Kidney epithelial cell (primary cell): ENCODE measurements at places on chromosomes 5 and 9.
A peak's percentile ranks its signal among the peaks of the same experiment; 100 is the strongest.

GRCh38 chr9:134964271-134965055 is 46.8 kb upstream of the FCN1 start:
- DNase-seq, result no peak

GRCh38 chr5:145925803-145926202 is 10.6 kb upstream of the SH3RF2 start:
- DNase-seq, result no peak

GRCh38 chr5:174610968-174611367 is 113.4 kb upstream of the MSX2 start:
- DNase-seq, result no peak

- no peak for DNase-seq
Measured at GRCh38 chr5:34735491-34736426, 79.6 kb downstream of the RAI14 start.

GRCh38 chr9:36729906-36730305 is 157.2 kb downstream of the MELK start:
- DNase-seq, result no peak

- no peak for DNase-seq
Measured at GRCh38 chr5:140570488-140570887, 5.9 kb downstream of the SLC35A4 start.

GRCh38 chr5:29853711-29854220 is 1339.7 kb upstream of the CDH6 start:
- DNase-seq, result no peak

- DNase-seq, result peak; percentile 49
Measured at GRCh38 chr9:87662808-87663528, 63.0 kb upstream of the CTSL start.

- no peak for DNase-seq
Measured at GRCh38 chr9:130665431-130666392, 1.3 kb downstream of the PRDM12 start.

GRCh38 chr5:1824903-1825841 is 24.0 kb downstream of the NDUFS6 start:
- DNase-seq, result no peak

DNA sequence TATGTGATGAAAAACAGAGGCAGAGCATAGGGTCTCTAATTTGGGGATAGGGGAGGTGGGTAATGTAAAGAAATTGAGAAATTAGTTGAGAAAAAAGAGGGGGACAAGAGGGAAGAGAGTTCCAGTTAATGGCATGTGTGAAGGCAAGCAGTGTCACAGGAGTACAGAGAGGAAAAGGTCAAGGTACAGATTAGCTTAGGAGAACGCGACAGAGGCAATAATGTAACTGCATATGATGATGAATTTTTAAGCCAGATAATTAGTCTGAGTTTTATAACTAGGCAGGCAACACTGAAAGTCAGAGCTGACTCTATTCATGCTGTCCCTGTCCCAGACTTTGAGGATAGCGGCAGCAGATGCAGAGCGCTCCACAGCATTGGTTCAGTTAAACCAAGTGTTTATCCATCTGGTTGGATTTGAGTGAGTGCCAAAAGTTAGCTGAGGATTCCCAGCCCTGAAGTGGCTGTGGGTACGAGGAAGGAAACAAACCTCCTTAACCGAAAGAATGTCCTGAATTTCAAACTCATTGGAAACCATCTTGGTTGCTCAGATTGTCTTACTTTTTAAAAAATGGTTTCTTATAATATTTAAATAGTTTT is 315.2 kb downstream of the ARHGAP26 start:
- no peak for DNase-seq

DNA sequence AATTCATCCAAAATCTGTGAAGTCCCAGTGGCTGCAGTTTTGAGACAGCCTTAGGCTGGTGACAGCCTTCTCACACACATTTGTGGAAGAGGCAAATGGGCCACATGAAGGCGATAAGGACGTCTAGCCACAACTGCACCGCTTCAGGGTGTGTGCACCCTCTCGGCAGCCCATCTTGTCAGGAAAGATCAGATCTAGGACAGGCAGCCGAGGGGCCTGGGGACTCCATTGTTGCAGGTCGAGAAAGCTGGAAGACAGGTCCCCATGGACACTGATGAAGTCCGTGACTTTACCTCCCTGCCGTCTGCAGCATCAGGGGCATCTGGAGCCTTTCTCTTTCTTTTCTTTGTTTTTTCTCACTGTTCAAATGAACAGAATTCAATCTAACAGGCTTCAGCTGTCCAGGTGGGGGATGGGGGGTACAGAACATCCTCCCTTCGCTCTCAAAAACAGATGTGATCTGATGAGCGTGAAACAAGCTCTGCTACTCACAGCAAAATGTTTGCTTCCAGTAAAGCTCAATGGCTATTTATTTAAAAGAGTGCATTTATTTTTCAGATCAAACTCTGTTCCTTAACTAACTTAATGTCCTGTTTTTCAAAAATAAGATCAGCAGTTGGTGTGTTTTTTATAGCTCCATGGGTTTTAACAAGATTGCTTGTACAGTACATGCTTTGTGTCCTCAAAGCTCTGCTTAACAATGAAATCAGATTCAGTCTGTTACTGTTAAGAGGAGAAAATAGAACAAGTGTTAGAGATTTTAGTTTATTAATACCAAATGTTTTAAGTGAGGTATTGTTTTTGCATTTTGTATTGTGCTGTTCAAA is 111.8 kb upstream of the OTULINL start:
- no peak for DNase-seq

DNA sequence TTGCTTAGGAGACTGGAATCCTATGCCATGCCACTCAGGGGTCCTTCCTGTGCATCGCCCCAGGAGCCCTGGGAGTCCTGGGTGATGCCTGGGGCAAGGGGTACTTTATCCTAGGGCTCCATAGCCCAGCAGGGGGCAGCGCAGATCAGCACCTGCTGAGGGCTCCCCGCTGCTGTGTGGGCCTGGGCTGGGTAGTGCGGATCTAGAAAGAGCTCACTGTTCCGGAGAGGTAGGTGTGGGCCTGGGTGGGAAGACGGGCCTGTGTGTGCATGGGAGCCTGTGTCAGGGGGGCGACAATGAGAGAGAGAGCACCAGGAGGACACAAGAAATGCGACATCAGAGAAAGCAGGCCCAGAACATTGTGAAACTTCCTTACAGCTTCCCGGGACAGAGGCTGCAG is 11.4 kb upstream of the DAB2IP start:
- no peak for DNase-seq

DNA sequence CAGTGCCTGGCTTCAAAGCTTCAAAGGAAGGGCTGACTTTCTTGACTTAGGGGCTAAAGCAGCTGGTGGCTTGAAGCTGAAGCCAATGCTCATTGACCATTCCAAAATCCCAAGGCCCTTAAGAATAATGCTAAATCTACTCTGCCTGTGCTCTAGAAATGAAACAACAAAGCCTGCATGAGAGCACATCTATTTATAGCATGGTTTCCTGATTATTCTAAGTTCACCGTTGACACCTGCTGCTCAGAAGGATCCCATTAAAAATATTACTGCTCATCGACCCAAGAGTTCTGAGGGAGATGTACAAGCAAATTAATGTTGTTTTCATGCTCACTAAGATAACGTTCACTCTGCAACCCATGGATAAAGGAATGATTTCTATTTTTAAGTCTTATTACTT is 6.7 kb downstream of the TMEM174 start:
- no peak for DNase-seq

GRCh38 chr9:117516676-117517632 is 102.1 kb upstream of the ASTN2 start:
- no peak for DNase-seq

DNA sequence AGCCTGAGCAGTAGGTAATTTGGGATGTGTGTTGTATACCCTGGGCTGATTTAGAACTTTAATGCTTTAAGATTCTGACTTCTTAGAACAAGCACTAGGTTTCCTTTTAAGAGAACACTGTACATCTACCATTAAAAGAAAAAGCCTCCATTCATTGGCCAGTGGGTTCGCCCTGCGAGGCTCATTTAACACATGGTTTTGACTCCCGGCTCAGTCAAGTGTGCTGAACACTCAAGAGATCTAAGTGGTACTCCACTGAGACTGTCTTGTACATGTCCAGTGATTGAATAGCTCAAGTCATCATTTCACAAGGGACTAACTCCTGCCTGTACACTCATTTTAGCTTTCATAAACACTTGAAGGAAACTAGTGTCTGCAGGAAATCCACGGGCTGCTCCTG is 3.9 kb downstream of the FUBP3 start:
- no peak for DNase-seq

DNA sequence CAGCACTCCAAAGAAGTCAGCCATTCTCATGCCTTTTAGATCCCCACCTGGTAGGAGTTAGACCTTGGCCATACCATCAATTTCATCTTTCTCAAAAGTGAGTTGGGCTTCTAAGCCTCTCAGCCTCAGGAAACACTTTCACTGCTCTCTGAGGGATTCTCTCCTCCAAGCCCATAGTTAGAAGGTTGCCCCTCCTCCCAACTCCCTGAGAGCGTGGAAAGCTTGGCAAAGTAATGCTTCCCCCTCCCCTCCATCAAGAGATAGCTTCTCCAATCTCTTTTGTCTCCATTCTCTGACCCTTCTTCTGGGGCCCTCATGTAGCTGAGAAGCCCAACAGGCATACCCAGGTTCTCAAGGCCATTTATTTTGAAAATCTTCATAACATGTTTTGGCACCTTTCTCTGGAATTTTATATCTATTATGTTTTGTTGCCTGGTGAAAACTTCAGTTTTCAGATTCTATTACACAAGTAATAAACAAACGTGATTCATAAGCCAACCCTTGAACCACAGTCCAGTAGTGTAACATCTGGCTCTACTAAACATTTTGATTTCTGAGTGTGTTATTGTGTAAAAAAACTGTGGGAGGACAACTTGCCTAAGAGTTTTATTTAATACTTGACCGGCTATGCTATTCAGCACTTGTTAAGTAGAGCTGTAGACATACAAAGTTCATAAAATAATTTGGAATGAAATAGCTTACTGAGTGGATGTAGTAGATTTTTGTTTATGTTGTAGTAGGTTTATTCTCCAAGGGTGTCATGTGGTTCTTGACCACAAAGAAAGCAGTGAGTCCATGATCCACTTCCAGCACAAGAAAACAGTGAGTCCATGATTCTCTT is 17.1 kb downstream of the LVRN start:
- no peak for DNase-seq

DNA sequence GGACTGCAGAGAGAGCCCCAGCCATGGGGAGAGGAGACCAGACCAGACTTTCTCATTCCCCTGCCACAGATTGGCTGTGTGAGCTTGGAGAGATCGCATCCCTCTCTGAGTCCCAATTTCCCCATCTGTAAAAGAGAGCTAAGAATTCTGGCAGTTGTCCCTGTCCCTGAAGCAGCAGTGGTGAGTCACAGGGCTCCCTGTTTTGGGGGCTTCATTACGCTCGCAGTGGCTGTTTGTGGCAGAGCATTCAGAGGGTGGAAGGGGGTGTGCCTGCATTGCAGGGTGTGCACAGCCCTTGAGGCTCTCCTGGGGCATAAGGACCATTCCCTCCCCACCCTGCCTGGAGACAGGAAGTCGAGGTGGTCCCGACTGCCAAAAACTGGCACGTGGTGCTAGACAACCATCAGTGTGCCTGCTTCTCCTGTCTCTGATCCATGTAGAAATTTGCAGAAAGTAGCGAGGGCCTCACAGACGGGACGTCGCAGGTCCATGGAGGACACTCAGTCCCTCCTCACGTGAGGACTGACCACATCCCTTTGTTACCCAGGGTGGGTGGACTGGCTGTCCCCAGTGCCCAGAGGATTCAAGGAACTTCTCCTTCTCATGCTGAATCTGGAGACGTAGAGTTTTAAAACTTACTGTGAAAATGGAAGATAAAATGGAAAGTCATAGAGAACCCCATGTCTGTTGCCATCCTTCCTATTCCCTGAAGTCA is 35.3 kb downstream of the HRH2 start:
- no peak for DNase-seq

DNA sequence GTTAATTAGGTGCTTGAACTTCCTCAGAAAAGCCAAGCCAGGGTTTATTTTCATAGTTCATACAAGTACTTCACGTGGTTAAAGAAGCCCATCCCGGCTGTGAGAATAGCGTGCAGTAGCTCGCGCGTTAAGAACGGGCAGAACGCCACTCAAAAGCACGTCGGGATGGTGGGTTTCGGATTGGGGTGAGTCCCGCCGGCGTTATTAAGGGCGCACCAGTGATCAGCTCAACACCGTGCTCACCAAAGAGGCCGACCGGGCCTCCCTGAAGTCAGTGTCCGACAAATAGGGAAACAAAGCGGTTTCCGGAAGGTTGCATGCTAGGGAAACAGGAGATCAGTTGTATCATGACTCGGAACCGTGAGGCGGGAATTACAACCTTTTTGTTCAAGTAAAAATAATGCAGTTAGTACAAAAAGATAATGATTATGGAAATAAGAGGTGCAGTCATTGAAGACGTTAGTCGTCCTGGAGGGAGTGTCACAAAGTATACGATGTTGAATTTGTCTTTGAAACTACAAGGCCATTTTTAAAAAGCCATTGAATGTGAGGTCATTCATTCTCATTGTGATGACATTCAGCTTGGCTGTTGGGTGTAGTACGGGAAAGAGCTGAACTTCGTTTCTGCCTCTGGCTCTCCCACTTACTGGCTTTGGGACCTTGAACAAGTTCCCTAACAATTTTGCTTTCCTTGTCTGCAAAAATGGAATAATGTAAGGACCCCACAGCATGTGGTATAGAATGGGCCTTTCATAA is 992 bp downstream of the SETD9 start:
- DNase-seq, result no peak

DNA sequence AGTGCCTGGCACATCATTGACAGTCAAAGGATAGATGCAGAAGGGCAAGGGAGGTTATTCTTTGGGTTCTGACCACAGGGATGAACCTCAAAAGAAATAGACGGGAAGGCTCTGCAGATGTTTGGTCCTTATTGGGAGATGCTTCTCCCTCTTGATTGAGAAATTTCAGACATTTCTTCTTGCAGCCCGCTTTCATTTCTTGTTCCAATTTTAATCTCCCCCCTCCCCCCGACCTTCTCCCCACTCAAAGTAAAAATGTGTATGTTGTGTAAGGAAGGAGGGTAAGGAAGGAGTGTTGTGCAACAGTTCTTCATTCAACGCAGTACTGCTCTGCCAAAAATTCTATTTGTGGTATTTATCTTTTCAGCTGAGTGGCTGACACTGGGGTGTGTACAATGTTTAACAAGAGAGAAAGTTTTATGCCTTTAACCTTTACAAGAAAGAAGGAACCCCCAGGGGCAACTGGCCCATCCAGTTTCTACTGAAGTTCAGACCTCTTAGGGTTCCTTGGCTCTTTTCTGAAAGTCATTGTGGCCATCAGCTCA is 46.3 kb upstream of the TNFSF15 start:
- no peak for DNase-seq

GRCh38 chr5:644509-644908 is 32.4 kb downstream of the CEP72 start:
- DNase-seq, result no peak

DNA sequence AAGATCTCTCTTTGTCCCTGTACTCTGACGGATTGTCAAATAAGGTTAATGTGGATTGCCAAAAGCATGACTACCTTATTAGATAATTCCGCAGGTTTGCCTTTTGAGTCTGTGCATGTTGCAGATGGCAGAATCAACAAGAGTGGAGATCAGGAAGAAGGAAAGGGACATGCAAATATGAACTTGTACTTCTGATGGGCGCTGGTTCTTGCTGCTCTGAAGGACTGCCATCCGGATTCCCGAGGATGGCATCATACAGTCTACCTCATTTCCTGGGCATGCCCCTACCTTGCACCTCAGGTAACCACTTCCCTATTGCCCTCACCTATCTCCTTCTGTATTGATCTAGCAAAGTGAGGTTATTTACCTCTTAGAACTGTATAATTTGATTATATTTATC is 504.2 kb downstream of the ACTL7B start:
- DNase-seq, result no peak

- DNase-seq, result no peak
Measured at GRCh38 chr5:154010660-154011059, 28.1 kb downstream of the FAM114A2 start.
